ENCODE measurements at places on chromosomes 6 and 20.

DNA sequence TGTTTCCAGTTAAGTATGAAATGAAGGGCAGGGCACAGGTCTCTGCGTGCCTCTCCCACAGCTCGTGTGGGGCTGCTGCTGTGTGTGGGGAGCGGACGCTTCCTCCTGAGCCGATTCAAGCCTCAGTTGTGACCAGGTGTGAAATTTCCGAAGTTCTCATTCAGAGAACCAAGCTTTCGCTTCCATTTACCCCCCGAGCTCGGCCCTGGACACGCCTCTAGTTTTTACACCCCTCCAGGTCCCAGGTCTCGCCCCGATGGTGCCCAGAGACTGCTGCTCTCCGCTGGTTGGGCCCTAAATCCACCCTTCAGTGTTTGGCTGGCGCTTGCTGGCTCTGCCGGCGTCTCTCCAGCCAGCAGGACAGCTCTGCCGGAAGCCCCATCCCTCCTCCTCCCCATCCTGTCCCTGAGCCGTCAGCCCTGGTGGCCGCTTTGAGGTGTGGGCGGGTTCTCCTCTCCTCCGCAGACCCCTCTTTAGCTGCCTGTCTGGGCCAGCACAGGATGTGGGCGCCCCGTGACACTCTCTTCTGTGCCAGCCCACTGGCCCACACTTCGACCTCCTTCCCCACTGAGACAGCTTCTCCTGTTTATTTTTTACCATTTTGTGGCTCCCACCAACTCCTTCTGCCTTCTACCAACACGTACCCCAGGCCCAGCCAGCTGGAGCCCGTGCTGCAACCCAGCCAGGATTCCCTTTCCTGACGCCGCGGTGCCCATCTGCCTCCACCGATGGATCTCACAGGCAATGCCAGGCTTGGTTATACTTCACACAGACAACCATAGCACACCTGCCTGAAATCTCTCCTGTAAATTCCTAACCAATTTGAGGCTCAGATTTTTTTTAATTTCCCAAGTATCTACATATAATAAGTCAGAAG is 142.8 kb downstream of the DLL1 start:
- DNase-seq: no peak

DNA sequence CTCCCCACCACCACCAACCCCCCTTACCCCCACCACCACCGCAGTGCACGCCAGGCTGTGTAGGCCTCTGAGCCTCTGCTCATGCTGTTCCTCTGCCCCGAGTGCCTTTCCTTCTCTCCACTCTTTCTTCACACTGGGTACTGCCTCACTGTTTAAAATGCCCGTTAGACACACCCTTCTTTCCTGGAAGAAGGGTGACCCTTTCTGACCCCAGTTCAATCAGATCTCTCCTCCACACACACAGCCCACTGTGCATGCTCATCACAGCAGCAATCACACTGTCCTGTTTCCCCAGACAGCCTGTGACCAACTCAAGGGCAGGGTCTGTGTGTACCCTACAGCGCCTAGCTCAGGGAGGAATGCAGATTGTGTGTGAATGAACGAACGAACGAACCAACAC is 10.0 kb downstream of the TMEM74B start:
- no peak for DNase-seq

GRCh38 chr20:17990278-17990972 is 21.6 kb downstream of the MGME1 start:
- DNase-seq: no peak

GRCh38 chr6:136551103-136551502 is 881 bp upstream of the MAP7 start:
- DNase-seq: no peak

DNA sequence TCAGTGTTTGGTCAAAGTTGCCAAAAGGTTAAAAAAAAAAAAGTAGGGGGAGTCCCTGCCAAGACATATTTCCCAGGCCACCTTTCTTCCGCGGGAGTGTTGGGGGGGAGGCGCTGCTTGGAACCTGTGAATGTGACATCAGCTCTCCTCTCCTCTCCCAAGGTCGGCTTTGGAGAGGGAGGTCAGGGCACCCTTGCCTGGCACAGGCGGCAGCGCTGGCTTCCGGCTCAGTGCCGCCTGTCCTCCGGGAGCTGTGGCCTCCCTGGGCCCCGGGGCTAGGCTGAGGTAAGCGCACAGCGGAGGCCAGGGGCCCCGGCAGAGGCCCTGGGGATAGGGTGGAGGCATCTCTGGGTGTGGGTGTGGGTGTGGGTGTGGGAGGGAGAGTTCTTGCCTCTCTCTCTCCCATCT is 1.9 kb upstream of the EDN1 start:
- no peak for DNase-seq

- DNase-seq: no peak
Measured at GRCh38 chr6:130647246-130647645, 180.0 kb upstream of the SMLR1 start.

DNA sequence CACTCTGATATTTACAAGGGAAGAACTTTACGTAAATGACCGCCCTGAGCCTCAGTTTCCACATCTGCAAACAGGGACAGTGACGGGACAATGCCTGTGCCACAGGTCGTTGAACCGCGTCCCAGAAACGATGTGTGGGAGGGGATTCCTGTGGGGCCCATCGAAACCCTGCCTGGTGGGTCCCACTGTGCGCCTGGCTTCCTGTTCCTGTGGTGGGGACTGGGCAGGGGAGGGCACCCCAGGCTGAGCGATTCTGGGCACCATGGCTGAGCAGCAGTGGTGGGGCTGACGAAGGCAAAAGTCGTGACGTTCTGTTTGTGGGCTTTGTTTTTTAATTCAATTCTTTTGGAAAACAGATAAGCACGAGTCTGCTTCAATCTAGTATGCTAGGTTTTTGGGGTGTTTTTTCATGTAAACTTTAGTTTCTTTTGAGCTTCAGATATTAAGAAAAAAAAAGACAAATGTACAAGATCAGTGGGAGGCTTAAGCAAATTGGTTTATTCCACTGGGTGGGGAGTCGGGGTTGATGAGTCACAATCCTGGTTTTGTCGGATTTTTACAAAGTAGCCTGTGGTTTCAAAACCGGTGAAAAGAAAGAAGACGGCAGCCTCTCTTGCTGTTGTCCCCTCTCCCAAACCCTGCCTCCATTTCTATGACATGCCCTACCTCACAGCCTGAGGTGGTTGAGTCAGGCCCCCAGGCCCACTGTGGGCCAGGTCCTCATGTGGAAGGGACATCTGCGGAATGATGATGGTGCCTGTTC is 40.4 kb downstream of the GNAS-AS1 start:
- DNase-seq: no peak

DNA sequence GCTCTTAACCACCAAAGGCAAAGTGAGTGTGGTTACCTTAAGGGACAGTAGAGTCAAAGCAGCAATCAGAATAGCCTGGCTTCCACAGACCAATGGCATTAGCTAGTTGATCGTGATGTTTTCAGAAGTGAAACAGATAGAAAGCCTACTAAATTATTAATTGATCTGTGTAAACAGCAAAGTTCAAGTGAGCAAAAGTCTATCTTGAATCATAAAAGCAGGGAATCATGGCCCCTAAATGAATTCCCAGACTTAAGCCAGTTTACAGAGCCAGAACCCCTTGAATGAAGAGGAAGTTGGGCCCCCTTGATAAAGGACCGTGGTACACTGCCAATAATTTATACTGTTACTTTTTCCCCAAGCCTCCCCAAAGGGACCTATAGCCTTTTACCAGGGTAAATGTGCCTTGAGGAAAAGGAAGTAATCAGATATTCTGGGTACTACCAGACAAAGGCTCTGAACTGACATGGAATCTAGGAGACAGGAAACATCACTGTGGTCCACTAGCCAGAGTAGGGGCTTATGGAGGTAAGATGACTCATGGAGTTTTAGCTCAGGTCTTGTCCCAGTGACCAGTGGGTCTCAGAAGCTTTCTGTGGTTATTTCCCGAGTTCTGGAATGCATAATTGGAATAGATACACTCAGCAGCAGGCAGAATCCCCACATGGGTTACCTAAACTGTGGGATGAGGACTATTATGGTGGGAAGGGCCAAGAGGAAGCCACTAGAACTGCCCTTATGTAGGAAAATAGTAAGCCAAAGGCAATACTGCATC is 317.5 kb downstream of the CD83 start:
- DNase-seq: no peak

DNA sequence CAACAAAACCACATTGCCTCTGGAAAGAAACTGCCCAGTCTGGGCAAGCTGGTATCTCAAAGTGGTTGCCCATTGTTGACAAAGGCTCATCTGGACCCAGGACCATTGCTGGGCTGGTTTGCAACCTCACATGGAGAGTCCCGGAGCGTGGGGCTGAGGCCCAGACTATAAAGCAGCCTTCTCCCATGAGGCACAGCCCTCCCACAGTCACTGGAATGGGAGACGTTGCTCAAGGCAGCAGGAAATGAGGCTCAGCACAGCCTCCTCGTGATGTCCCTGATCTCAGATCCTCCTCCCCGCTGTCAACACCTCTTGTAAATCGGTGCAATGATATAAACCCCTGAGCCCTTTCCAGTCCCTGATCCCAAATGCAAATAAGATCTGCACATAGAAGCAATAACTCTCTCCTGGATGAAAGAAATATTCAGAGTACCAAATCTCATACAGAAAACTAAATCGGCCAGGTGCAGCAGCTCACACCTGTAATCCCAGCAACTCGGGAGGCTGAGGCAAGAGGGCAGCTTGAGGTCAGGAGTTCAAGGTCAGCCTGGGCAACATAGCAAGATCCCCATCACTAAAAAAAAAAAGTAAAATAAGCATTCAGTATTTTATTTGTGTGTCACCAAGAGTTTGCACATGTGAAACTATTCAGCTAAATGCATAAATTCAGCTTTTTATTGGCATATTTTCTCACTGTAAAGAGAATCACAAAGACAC is 103.0 kb upstream of the RREB1 start:
- DNase-seq: no peak

DNA sequence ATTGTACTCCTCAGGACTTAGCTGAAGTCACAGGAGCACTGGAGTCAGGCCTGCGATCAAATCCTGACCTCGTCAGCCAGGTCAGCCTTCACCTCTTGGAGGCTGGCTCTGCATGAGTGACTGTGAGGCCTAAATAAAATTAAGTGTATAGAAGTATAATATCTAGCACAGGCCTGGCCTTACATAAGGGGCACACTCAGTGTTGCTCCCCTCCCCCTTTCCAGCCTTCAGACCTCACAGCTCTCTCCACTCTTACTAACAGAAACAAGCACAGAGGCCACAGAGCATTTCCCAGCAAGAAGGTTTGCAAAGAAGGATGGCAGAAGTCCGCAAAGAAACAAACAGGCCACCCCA is 84.8 kb downstream of the TRERF1 start:
- DNase-seq: no peak

DNA sequence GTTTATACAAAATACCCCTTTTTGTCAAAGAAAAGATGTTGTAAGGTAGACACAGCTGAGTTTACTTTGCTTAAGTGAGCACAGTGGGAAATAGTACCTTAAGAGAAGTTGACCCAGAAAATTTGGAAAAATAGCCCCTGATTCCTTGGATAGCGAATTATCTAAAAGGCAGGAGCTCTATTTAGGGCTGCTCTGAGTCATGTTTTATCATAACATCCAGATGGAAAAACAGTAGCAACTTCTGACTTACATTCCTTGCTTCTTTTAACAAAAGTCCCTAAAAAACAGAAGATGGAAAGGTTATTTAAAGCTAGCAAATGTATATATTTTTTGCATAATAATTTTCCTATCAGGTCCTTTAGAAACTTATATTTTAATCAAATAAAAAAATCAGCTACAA is 59.0 kb downstream of the THEMIS start:
- DNase-seq: no peak

DNA sequence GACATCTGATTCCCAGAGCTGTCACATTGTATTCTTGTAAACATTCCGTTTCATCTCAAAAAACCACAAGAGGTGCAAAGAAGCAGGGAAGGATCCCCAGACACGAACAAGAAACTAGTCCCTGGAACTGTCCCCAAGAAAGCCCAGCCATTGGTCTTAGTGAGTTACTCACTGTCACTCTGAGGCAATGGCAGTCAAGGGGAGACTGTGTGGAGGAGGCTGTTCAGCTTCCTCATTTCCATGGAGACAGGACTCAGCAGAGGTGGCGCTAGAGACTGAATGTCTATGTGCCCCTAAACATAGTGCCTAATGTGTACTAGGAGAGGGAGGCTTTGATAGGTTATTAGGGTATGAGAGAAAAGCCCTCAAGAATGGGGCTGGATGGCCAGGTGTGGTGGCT is 11.1 kb downstream of the ULBP1 start:
- DNase-seq: no peak

DNA sequence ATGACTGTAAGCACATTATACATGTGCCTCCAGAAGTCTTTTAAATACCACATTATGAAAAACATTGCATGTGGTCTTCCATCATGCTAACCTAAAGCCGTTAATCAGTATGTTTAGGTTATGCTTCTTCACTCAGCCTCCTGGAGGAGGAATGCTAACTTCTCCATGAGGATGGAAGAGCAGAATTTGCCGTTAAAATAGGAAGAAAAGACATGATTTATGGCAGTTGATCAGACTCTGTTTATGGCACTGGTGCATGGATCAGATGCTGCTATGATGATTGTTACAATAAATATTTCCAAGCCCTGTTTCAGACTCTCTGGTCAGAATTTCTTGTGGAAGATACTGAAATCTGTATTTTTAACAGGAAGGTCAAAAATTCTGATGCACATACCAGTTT is 31.7 kb downstream of the MAP3K4 start:
- DNase-seq: no peak

GRCh38 chr6:26390531-26390930 is 7.6 kb downstream of the BTN2A2 start:
- no peak for DNase-seq

DNA sequence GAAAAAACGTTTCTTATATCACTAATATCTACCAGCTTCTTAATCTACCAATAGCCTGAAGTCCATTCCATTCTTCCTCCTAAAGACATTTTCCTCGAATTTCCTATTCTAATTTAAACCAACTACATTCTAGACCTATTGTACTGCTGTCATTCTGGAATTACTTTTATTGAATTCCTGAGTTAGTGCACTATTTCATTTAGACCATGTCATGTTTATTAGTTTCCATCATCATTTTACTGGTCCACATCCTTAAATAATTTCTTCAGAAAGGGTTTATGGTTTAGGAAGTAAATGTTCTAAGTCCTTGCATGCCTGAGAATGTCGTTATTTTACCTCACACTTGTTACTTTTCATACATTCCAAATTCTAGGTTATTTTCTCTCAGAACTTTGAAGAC is 13.2 kb downstream of the LCA5 start:
- no peak for DNase-seq

DNA sequence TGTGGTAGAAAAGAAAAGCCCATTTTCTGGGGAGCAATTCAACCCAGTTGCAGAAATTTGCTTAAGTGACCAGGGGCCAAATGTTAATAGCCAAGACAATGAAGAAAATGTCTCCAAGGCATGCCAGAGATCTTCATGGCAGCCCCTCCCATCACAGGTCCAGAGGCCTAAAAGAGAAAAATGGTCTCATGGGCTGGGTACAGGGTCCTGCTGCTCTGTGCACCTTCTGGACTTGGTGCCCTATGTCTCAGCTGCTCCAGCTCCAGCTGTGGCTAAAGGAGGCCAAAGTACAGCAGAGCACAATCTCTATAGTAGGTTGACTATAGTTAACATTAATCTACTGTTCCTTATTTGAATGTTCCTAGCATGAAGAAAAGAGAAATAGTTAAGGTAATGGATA is 44.7 kb downstream of the FRK start:
- no peak for DNase-seq
